ENCODE measurements at places on chromosomes 6 and 20.
A peak's percentile ranks its signal among the peaks of the same experiment; 100 is the strongest.

- DNase-seq, result peak; percentile 69
These were observed 74.2 kb downstream of the CD164 start for GRCh38 chr6:109308018-109308492.

DNA sequence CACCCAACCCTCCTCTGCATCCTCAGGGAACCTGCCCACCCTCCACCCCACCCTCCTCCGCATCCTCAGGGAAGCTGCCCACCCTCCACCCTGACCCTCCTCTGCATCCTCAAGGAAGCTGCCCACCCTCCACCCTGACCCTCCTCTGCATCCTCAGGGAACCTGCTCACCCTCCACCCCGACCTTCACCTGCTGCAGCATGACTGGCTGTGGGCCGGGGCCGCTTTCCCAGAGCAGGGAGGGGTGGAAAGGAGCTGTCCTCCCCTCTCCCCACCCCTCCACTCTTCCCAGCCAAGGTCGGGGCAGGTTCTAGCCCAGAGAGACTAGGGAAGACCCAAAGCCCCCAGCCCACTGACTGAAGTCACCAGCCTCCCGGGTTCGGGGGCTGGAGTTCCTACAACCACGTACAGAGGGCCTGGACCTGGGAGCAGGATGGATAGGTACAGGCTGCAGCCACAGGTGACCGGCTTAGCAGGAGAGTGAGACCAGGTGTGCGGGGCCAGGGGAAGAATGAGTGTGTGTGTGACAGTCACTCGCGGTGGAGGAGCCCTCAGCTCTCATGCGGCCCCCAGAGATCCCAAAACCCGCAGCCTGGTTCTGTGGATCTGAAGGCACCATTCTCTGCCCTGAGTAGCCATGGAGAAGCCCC lies 11.6 kb downstream of the EEF1A2 start:
- no peak for DNase-seq

DNA sequence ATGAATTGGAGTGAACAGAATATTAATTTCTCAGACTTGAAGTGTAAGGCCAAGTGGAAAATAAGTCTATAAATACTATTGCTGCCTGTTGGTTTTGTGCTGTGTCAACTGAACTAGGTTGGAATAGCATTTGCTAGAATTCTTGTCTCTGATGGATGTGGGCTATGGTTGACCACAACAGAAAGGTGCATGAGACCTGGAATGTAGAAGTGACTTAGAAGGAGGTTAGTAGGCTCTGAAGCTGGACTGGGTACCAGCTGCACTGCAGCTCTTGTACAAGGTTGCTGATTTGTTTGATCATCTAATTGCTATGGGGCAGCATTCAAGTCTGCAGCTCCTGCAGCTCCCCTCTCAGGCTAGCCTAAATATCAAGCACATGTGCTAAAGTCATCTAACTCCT lies 479.0 kb upstream of the NRSN1 start:
- DNase-seq, result no peak

DNA sequence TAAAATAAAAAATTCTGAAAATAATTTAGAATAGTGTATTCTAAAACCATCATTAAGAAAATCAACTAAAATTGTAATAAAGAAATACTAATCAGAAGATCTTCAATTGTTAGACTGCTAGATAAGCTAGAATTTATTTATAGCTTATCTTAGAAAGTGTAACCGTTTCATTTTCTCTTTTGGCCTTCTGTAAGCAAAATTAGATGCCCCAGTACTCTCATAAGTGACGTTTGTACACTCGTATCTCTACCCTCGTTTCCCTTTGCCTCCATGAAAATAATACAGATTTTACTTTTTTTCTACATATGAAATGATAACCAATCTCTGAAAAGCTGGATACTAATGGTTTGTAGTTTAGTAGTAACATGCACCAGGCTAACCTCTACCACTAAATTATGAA lies 19.8 kb downstream of the DSE start:
- DNase-seq, result no peak

DNA sequence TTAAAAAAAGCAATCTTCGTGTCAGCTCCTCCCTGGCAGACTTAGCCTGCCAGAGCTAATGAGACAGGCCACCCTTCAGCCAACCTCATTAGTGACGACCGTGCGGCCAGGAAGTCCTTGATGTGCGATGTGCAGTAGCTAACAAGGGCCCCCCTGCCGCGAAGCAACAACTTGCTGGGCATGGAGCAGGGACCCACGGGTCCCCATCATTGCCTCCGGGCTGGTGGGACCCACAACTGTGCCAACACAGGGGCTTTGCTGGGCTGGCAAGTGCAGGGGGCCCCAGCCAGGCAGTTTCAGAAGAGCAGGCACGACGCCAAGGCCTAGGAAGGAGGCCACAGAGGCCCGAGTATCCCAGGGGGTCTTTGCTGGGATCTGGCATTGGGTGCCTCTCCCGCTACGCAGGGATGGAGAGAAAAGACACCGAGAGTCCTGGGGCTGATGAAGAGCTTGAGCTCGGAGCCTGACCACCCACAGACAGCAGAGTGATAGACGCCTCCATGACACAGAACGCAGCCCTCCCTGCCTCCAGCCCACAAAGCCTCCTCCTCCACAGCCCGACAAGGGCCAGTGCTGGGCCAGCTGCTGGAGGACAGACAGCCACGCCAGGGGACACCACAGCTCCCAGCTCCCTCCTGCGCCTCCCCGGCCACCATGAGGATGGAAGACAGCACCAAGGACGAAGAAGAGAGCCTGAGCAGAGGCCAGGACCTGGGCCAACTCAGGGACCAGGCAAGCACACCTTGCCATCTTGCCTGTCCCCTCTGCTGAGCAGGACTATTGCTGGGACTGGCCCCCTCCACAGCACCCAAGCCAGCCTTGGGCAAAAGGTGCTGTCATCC lies 96.6 kb downstream of the YTHDF1 start:
- DNase-seq, result no peak

GRCh38 chr6:105193647-105194046 lies 13.8 kb upstream of the POPDC3 start:
- DNase-seq, result peak; percentile 36

DNA sequence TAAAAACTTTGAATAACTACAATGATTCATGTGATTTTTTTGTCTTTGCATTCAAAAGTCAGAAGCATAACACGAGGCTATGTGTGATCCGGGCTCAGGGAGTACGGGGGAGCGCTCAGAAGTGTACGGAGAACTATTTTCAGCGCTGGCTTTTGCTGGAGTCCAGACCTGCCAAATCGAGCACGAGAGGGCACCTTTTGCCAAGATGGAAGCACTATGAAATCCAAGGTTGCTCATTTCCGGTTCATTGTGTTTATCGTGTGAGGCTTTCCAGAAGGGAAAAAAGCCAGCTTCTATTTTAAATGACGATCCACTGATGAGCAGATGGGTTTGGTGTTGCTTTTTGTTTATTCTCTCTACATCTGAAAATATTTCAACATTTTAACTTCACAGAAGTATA lies 11.3 kb downstream of the RAMACL start:
- DNase-seq, result no peak

GRCh38 chr20:34404803-34405202 lies 41.7 kb downstream of the ITCH start:
- no peak for DNase-seq

DNA sequence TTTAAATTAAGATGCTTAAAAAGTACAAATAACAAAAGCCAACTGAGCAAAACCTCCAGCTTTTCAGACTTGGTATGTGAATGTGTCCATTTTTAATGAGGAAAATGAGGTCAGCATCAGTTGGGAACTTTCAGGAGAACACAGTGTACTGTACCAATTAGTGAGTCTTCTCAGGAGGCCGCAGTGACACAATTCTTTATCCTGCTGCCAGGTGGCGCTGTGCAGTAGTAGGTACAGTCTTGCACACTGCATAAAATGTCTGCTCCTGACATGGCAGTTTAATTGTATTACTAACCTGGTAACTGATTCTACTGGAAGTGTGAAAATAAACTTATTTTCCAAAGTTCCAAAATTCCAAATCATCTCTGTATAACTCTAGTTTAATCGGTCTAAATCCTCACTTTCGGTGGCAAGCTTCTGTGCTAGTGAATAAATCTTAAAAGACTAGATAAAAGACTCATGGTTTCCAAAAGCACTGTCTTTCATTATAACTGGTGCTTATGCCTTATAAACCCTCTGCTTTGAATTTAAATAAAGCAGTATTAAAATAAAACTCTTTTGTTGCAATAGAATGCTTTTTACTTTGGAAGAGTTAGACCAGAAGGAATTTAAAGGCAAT lies 214.8 kb upstream of the MMS22L start:
- peak; percentile 80 for DNase-seq

DNA sequence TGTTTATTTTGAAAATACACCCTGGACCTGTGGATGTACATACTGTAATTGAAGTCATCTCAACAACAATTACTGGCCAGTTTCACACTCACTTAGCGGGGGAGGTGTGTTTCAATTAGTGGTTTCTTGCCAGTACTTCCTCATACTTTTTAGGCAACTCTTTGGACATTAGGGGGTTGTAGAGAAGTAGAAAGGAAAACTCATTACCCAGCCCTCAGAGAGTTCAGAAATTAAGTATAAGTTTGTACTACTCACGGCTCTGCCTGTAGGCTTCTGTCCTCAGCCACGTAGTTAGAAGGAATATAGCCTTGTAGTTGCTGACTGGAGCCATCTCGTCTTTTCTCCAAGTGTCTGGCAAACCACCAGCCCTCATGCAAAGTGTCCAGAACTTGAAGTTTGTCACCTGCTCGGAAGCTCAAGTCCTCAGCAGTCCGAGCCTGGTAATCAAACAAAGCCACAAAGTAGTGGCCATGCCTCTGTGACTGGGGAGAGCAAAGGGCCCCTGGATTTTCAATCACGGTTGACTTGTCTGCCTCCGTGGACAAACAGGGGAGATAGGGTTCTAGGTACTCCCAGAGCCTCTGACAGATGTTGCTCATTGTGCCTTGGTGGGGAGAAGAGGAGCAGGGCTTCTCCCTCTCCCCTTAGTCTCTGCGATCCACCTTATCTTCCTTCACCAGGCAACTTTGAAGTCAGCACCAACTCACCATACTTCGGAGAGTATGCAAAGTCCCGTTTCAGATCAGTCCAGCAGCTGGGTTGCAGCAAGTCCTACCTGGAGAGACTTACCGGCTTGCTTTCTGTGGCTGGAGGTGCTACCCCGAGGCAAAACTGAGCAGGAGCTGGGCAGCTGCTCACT lies 749 bp downstream of the FRK start:
- peak; percentile 71 for DNase-seq

DNA sequence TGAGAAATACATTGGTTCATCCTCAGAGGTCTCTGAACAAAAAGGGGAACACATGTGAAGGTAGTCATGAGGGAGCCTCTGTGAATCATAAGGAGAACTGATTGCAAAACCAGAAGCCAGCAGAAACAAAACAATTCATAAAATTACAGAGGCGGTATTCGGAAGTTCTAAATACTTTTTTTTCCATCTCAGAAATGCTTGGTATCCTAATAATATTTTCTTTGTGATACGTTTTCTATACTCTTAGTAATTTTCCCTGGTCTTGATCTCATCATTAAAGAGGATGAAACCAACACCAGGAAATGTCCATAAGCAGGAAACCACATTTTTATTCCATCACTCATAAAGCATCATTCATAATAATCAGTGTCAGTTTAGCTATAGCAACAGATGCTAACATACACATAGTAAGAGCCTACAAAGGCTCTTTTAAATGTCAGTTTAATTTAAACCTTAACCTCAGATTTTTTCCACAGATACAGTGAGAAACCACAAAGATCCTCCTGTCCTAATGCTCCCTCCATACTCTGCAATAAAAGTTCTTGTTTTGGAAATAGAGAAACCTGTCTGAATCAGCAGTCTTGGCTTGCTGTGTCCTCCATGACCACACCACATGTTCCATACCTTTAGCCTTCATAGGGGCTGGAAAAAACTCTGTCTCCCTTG lies 29.2 kb downstream of the SGK1 start:
- peak; percentile 83 for DNase-seq

DNA sequence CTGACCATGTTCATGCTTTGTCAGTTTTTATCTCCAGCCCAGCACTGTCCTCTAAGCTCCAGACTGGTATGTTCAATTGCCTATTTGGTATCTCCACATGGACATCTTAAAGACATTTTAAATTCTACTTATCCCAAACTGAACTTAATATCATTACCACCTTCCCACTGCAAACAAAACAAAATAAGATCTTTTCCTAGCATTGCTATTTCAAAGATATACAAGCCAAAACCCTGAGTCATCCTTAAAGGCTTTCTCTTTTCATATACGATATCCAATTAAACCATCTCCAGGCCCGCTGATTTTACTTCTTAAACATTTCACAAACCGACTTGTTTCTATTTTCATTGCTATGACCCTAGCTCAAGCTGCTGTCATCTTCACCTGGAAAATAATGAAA lies 35.1 kb upstream of the HS3ST5 start:
- no peak for DNase-seq

GRCh38 chr6:116476002-116476678 lies 15.0 kb downstream of the CALHM6 start:
- DNase-seq, result no peak

GRCh38 chr6:115729036-115729435 lies 331.7 kb downstream of the FRK start:
- DNase-seq, result peak; percentile 12

DNA sequence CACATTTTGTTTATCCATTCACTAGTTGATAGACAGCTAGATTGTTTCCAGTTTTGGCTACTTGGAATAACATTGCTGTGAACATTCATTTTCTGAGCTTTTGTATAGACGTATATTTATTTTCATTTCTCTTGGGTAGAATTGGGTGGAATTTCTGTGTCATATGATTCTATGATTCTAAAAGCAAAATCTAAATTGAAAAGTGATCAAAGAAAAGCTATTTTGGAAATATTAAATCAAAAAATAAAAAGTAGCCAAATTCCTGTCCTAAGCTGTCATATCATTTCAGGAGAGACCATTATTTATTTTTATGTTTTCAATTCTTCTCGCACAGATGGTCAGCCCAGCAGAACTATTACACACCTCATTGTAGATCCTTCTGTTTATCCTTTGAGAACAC lies 229.2 kb downstream of the COL12A1 start:
- DNase-seq, result no peak

DNA sequence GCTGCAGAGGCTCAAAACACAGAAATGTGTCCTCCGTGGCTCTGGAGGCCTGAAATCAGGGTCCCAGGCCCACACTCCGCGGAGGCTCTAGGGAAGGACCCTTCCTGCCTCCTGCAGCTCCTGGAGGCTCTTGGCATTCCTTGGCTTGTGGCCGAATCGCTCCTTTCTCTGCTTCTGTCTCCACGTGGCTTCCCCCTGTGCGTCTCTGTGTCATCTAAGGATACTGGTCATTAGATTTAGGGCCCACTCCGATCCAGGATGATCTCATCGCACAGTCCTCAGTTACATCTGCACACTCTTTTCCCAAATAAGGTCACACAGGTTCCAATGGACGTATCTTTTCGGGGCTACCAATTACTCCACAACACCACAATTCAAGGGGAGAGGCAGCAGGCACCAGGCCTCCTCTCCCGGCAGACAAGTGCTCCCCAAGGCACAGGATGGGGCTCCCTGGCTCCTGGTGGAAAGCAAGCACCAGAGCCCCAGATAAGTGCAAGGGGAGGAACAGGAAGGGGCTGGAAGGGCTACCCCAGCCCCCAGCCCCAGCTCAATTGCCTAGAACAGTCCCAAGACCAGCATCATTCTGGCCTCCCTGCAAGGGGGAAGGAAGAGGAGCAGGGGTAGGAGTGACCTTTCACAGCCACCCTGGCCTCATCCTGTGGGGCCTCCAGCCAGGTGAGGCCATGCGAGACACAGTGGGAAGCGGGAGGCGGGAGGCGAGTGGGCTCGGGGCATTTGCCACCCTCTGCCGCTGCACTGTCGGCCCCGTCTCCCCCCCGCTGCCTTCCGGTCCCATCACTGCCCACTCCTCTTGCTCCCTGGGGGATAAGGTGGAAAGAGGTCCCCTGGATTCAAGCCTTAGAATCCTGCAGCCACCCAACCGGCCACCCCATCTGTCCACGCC lies 16.3 kb downstream of the NTSR1 start:
- DNase-seq, result no peak

Measured in epithelial cell of esophagus (primary cell).